ENCODE measurements at places on chromosomes 3 and 15.

GRCh38 chr3:62237286-62237948 is 135.9 kb downstream of the FEZF2 start:
- H3K4me3 ChIP-seq, result no peak overlapping the region
- H3K27me3 ChIP-seq, result no peaks in the 10 kb centered on the region
- no peak overlapping the region for H3K27ac ChIP-seq
- ATAC-seq, result no peak
- peaks cover 12% of the 10 kb centered on the region for H3K4me1 ChIP-seq

GRCh38 chr3:131250466-131250865 is 131.1 kb upstream of the NUDT16 start:
- ATAC-seq, result no peak
- peaks cover 14% of the 10 kb centered on the region for H3K27me3 ChIP-seq
- no peaks in the 10 kb centered on the region for H3K4me1 ChIP-seq
- H3K36me3 ChIP-seq, result peaks cover 29% of the 10 kb centered on the region
- no peak overlapping the region for H3K27ac ChIP-seq

- H3K4me1 ChIP-seq, result peaks cover 11% of the 10 kb centered on the region
- no peak overlapping the region for H3K27ac ChIP-seq
- peaks cover 68% of the 10 kb centered on the region for H3K27me3 ChIP-seq
- ATAC-seq, result no peak
Measured at GRCh38 chr3:134790065-134790464, 5.0 kb upstream of the EPHB1 start.

DNA sequence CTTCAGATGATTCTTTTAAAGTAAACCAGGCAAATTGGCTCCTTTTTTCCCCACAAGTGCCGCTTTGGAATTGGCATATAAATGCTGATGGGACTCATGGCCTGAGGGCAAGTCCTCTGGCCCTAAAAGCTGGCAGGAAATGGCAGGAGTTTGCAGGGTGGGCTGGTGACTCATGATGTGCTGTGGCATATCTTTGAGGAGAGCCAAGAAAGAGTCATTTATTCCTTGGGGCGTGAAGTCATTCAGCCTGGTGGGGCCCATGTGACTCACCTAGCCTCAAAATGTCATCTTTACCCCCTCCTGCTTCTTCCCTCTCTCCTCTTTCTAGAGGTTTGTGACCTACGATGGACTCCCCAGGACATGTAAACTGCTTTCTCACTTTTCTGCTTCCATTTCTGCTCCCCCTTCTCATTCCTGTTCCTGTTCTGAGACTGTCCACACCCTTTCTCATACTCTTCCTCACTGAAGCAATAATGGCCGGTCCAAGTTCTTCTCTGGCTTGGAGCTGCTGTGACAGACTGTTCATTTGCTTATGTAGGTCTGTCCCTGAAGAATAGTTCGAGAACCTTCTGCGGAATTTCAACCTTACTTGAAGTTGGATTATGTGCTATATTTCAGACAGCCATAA is 326.1 kb downstream of the SATB1 start:
- H3K27ac ChIP-seq, result no peak overlapping the region
- peaks cover 58% of the 10 kb centered on the region for H3K27me3 ChIP-seq
- H3K4me3 ChIP-seq, result no peak overlapping the region
- H3K4me1 ChIP-seq, result no peaks in the 10 kb centered on the region

DNA sequence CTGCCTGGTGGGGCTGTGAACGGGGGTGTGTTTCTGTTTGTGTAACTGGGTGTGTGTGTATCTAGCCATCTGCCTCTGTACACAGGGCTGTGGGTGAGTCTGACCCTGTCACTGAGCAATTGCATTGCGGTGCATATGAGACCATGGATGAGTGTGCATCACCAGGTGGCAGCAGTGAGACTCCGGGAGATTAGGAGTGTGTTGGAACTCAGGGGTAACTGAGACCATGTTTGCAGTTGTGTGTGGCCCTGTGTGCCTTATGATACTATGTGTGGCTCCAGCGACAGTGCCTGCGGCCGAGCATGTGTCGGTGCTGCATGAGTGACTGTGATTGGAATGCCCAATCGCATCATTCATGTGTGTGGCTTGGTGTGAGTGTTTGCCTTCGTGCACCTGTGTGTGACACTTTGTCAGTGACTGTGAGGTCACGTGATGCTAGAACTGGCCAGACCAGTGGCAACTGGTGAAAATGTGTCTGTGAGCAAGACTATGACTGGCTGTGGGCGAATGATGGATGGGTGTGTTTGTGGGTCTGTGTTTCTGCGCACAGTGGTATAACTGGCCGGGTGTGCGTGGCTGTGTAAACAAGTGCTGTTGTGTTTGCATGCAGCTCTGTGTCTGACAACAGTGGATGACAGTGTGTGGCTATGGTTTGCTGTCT is 14.0 kb downstream of the VILL start:
- peaks cover 26% of the 10 kb centered on the region for H3K36me3 ChIP-seq
- H3K4me3 ChIP-seq, result no peak overlapping the region
- ATAC-seq, result peak; percentile 62
- no peaks in the 10 kb centered on the region for H3K27me3 ChIP-seq
- H3K4me1 ChIP-seq, result peaks cover 26% of the 10 kb centered on the region
- no peak overlapping the region for H3K27ac ChIP-seq

GRCh38 chr15:38017721-38018120 is 83.3 kb downstream of the TMCO5A start:
- peaks cover 4% of the 10 kb centered on the region for H3K27me3 ChIP-seq
- H3K4me1 ChIP-seq, result peaks cover 28% of the 10 kb centered on the region
- peaks cover 7% of the 10 kb centered on the region for H3K36me3 ChIP-seq
- peak; percentile 57 for ATAC-seq
- H3K27ac ChIP-seq, result peak overlapping the region; percentile 31
- no peak overlapping the region for H3K4me3 ChIP-seq

- peak overlapping the region; percentile 88 for H3K27ac ChIP-seq
- ATAC-seq, result peak; percentile 83
- H3K36me3 ChIP-seq, result peaks cover 71% of the 10 kb centered on the region
- peaks cover 78% of the 10 kb centered on the region for H3K4me1 ChIP-seq
Measured at GRCh38 chr15:74626752-74627692, 11.4 kb downstream of the CLK3 start.

- peaks cover 16% of the 10 kb centered on the region for H3K36me3 ChIP-seq
- H3K4me3 ChIP-seq, result no peak overlapping the region
- H3K4me1 ChIP-seq, result peaks cover 66% of the 10 kb centered on the region
Measured at GRCh38 chr3:179430277-179430870, 20.9 kb downstream of the GNB4 start.

- no peaks in the 10 kb centered on the region for H3K27me3 ChIP-seq
- no peak for ATAC-seq
- H3K36me3 ChIP-seq, result peaks cover 43% of the 10 kb centered on the region
- no peak overlapping the region for H3K27ac ChIP-seq
Measured at GRCh38 chr15:89127054-89127702, 38.9 kb downstream of the ABHD2 start.

GRCh38 chr15:63752075-63752684 is 81.6 kb downstream of the HERC1 start:
- H3K4me3 ChIP-seq, result no peak overlapping the region
- H3K27me3 ChIP-seq, result no peaks in the 10 kb centered on the region
- peaks cover 37% of the 10 kb centered on the region for H3K36me3 ChIP-seq
- peak overlapping the region; percentile 73 for H3K27ac ChIP-seq
- peaks cover 17% of the 10 kb centered on the region for H3K4me1 ChIP-seq

- H3K27me3 ChIP-seq, result peaks cover 23% of the 10 kb centered on the region
- no peaks in the 10 kb centered on the region for H3K36me3 ChIP-seq
- H3K27ac ChIP-seq, result no peak overlapping the region
- H3K4me3 ChIP-seq, result no peak overlapping the region
Measured at GRCh38 chr3:127524296-127524896, 66.1 kb downstream of the TPRA1 start.

- no peaks in the 10 kb centered on the region for H3K4me1 ChIP-seq
- no peak for ATAC-seq
- peaks cover 15% of the 10 kb centered on the region for H3K27me3 ChIP-seq
- H3K27ac ChIP-seq, result no peak overlapping the region
- H3K4me3 ChIP-seq, result no peak overlapping the region
- H3K36me3 ChIP-seq, result no peaks in the 10 kb centered on the region
Measured at GRCh38 chr15:78681281-78682003, 40.4 kb upstream of the CHRNB4 start.

DNA sequence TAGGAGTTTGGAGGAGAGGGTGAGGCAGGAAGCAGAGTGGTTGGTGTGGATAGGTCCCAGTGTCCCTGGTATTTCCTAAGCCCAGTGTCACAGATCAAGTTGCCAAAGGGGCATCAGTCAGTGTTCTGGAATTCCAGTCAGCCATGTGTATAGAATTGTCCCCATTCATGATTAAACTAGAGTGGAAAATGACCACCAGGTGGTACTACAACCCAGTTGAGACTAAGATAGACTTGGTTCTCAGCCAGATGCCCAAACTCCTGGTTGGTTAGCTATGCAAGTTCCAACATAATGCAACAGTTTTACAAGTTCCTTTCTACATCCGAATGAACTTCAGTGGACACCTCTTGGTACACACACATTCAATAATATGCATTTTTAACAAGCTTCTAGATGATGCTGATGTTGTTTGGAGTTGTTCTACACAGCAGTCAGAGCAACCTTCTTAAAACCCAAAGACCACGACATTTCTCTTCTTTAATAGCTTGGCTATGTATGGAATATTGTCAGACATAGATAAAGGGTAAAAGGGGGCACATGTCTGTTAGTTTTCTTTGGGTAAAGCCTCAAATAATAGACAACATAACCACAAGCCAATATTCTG is 8.4 kb upstream of the ATR start:
- H3K4me3 ChIP-seq, result no peak overlapping the region
- no peaks in the 10 kb centered on the region for H3K4me1 ChIP-seq
- no peaks in the 10 kb centered on the region for H3K27me3 ChIP-seq
- H3K27ac ChIP-seq, result no peak overlapping the region
- ATAC-seq, result peak; percentile 64
- H3K36me3 ChIP-seq, result no peaks in the 10 kb centered on the region

GRCh38 chr15:22945071-22945470 is 35.1 kb downstream of the CYFIP1 start:
- no peak for ATAC-seq
- H3K4me1 ChIP-seq, result peaks cover 18% of the 10 kb centered on the region
- H3K36me3 ChIP-seq, result peaks cover 32% of the 10 kb centered on the region
- H3K27me3 ChIP-seq, result no peaks in the 10 kb centered on the region

DNA sequence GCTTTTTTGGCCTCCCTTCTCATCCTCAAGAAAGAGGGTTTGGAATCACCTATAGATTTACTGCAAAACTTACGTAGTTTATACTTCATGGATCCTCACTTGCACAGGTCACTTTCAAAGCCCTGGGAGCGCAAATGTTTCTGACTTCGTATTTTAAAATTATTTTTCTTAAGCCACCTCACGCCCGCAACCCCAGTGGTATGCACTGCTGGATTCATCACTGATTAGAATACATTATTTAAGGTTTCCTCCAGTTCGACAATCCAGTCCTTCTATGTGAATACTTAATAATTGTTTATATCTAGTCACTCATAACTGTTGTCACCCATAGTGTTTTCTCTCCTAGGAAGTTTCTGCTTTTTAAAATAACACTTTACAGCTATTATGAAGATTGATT is 339.9 kb downstream of the CHL1 start:
- peak overlapping the region; percentile 54 for H3K4me3 ChIP-seq
- H3K27ac ChIP-seq, result no peak overlapping the region
- no peaks in the 10 kb centered on the region for H3K4me1 ChIP-seq
- no peak for ATAC-seq
- no peaks in the 10 kb centered on the region for H3K36me3 ChIP-seq

DNA sequence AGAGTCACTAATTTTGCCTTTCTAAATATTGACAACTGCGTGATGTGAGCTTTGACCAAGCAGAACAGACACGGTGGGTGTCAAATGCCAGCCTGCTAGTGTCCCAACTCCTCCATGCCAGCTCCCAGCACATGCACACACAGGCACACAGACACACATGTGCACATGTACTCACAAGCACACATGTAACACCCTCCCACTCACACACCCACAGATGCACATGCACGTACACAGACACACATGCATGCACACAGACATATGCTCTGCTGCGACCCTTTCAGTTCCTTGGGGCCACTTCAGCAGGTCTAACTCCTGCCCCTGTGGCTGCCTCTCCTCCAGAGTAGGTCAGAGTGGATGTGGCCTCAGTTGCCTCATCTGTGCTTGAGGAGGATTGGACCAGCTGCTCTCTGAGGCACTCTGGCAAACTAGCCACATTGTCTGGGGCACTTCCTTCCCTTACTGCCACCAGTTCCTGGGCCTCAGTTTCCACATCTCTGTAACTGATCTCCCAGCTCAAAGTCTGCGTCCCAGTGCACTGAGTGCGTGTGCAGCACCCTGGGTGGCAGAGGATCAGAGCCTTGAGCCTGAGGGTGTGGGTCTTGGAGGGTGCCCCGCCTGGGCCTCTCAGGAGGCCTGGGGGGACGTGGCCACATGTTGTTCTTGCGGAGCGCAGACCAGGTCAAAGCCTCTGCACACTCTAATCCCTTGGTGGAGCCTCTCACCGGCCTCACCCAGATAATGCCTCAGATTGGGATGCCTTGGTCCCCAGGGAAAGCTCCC is 55.0 kb upstream of the PRR23E start:
- H3K27ac ChIP-seq, result no peak overlapping the region
- no peaks in the 10 kb centered on the region for H3K4me1 ChIP-seq
- H3K36me3 ChIP-seq, result no peaks in the 10 kb centered on the region
- no peak for ATAC-seq

DNA sequence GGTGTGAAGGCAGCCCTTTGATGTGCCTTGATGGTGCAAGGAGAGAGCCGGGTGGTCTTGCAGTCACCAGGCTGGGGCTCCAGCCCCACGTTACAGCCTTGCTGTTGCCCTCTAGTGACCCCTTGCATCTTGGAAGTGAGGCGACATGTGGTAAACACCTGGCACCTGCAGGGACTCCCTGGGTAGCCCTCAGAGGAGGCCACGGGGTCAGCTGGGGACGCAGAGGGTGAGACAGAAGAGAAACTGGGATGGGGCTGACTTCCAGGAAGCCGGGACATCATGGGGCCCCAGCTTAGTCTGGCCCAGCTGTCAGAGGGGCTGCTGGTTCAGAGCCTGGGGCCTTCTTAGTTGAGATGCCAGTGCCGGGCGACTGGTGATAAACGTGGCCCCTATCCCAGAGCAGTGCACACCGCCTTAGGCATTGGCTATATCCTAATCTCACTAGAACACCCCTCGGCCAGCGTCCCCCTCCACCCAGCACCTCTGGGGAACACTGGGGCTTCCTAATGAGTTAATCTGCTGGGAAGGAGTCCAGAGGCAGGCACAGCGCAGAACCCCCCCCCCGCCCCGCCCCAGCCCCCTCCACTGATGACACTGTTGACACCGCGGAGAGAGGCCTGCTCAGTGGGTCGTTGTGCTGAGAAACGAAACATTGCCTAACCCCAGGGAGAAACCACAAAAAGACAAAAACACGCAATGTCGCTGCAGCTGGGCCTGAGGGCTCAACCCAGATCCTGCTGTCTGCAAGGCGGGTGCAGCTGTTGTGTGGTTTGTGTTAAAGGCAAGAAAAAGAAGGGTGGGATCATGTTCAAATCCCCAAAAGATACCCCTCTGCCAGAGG is 60.5 kb upstream of the KLF13 start:
- no peaks in the 10 kb centered on the region for H3K27me3 ChIP-seq
- peak overlapping the region; percentile 97 for H3K27ac ChIP-seq
- H3K4me1 ChIP-seq, result peaks cover 80% of the 10 kb centered on the region
- H3K4me3 ChIP-seq, result peak overlapping the region; percentile 19

GRCh38 chr15:56460071-56460470 is 4.9 kb downstream of the MNS1 start:
- no peak overlapping the region for H3K27ac ChIP-seq
- H3K27me3 ChIP-seq, result no peaks in the 10 kb centered on the region
- no peak overlapping the region for H3K4me3 ChIP-seq
